ENCODE measurements at places on chromosomes 3 and 15. TPM values are rescaled to one million over a fixed set of nuclear protein-coding genes. Genes with fewer than 3 reads are reported as not detected.

DNA sequence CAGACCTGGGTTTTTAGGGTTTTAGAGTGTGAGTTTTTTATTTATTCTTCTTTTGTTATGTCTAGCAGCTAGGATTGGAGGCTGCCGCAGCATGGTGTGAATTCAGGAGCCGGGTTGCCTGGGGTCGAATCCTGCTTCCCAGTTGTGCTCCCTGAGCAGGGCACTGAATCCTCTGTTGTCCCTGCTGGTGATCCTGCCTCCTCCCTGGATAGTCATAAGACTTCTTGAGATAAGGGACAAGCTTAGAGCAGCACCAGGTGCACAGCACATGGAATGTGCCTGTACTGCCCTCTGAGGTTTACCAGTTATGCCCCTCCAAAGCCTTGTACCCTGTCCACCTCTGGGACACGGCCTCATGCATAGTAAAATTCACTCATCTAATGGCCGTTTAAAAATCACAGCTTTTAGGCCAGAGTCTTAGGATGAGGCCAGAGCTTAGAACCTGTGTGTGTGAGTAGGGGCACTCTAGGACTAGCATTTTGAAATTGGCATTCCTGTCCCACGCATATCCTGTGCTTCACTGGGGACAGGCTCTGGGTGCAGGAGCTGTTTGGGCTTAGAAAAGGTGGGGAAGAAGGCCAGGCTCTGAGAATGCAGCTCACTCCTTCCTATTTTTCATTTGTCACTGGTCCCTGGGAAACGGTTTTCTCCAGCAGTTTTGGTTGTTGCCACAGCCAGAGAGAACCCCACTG lies 47.7 kb downstream of the CHCHD6 start:
- DNase-seq = no peak

DNA sequence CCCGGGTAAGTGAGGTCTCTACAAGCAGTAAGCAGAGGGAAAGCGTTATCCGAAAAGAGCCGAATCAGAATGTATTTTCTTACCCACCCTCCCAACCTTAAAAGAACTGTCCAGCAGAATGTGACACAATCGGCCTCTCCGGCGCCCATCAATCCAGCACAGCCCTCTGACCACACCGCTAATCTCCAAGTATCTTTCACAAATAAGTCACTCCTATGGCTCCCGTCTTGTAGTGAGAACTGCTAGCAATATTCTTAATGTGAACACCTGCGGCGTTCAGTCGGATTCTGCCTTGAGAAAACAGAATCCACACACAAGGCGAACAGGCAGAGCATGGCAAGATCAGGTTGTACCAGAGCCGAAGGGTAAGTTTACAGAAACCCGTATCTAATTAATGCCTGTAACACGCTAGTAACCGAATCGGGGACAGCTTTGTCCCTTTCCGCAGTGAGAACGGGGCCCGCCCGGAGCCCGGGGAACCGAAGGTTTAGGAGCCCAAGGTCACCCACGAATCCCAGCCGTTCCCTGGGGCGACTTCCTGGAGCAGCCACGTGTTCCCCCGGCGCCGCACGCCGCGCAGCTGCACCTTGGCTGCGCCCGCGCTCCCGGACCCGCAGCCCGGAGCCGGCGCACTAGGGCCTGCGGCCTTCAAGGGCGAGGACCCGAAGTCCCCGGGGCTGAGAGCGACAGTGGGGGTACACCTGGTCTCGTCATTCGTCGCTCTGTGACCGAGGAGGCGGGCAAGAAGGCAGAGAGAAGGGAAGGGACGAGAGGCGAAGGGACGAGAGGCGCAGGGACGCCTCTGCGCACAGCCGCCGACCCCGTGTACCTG lies 672 bp downstream of the TFRC start:
- DNase-seq = peak; percentile 80

DNA sequence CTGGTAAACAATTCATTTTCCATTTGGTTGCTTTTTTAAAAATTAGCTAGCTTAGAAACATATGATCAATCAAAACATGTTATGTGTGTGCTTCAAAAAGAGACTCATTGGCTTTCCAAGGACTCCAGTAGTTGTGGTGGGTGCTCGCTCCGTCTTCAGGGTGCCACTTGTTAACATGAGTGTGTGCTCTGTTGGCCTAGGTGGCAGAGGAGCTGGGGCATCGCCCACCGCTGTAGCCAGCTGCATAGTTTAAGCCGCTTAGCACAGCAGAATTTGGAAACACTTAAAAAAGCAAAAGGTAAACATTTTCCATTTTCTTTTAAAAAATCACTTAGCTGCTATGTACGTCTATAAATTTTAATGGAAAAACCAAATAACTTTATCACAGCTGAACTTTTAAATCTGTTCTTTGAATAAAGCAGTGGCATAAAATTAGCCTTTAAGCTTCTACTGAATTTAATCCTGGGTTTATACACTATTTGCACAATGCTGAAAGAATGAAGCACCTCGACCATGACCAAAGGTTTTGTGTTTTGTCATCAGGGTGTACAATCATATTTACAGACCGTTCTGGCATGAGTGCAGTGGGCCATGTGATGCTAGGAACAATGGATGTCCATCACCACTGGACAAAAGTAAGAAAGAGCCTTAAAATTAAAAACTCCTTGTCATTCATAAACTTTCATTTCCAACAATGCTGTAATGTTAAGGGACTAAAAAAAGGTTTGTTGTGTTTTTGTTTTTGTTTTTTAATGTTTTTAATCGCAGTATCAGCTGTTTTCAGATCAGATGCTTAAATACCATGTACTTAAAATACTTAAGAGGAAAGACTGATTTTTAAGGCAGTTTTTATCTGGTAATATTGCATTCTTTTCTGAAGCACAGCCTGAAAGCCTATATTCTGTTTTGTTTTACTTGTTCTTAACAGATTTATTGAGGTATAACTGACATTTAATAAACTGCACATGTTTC lies 57.9 kb downstream of the TCAIM start:
- no peak for DNase-seq

GRCh38 chr3:69321301-69322157 lies 64.4 kb downstream of the FRMD4B start:
- DNase-seq = no peak

GRCh38 chr3:146222204-146223046 lies 28.5 kb downstream of the PLSCR4 start:
- peak; percentile 63 for DNase-seq

DNA sequence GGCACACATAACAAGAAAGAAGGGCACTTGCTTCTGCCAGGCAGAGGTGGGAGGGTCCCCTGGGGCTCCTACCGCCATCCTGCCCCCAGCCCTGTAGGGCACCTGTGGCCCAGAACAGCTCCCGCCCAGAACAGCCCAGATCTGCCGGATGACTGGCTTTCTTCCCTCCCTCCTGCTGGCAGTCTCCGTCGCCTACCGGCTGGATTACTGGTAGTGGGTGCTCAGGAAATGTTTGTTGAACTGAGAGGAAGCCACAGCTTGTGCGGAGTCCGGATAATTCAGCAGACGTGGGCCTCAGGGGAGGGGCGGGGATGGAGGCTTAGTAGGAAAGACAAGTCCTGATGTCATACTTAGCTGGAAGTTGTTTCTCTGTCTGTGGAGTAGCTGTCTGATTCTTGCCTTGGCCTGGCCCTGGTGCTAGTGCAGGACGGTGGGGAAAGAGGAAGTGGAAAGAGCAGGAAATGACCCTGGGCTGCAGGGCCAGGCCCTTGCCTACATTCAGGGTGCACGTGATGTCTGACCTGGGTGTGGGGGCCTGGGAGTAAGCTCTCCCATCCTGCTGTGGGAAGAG lies 6.7 kb downstream of the CCDC9B start:
- DNase-seq = peak; percentile 56

GRCh38 chr15:33742800-33743199 lies 225.5 kb upstream of the CHRM5 start:
- DNase-seq = no peak

GRCh38 chr15:29822684-29823459 lies 604 bp upstream of the TJP1 start:
- peak; percentile 72 for DNase-seq

- DNase-seq = no peak
Observed at GRCh38 chr15:93493172-93493571, 404.2 kb upstream of the RGMA start.

DNA sequence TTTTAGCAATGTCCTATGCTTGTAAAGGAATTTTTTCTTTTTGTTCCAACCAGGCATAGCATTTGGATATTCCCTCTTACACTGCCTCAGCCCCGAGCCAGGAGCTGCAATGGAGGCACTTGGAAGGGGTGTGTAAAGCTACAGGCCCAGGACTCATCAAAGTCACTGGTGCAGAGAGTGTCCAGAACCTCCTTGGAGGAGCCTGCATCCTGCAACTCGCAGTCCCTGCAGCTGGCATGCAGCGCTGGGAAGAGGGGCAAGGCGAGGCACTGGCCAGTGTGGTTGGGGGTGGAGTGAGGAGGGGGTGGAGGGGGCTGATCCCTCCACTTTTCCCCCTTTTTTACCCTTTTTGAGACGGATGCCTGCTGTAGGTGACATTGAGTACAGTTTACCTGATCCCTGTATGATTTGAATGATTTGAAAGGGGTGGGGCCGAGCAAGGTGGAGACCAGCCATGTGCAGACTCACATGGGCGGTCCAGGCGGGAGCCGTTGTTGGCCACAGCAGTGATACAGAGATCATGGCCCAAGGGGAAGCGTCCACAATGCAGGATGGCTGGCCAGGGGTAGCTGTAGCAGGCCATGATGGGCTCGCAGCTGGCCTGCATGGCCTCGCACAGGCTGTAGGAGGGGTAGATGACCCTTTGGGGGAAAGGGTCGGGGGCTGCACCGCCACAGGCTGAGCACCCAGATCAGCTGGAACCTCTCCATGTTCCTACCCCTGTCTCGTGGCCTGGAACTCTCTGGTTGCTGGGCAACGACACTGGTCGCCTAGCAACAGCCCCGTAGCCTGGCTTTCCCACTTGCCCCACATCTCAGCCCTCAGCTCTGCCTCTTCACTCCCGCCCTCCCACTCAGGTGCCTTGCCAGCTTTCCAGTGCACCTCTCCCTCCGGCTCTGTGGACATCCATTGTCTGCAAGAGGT lies 7.9 kb downstream of the P4HTM start:
- no peak for DNase-seq

HYKK gene
- total RNA-seq = 6.7 TPM

AMOTL2 gene
- total RNA-seq = 22.3 TPM

SST gene
- total RNA-seq = not detected

Measured in transverse colon (tissue), 4 donors.